Spleen (tissue), 13 donors: ENCODE measurements at places on chromosomes 7 and 10. TPM values are rescaled to one million over a fixed set of nuclear protein-coding genes. Genes with fewer than 3 reads are reported as not detected.

GRCh38 chr10:89171263-89171872 lies 35.7 kb downstream of the CH25H start:
- DNase-seq: no peak

Gene GRM3
- not detected for polyA plus RNA-seq

GRCh38 chr10:6763423-6763822 lies 183.3 kb upstream of the PRKCQ start:
- DNase-seq: no peak

DNA sequence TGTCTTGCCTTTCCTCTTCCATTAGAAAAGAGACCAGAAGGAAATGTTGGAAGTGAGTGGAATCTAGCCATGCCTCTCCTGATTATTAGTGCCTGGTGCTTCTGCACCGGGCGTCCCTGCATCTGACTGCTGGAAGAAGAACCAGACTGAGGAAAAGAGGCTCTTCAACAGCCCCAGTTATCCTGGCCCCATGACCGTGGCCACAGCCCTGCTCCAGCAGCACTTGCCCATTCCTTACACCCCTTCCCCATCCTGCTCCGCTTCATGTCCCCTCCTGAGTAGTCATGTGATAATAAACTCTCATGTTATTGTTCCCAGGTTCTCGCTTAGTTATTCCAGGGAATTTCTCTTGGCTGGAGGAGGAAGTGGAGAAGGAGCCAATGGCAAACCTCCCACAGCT lies 4.2 kb downstream of the TMEM176A start:
- no peak for DNase-seq

- DNase-seq: no peak
Measured at GRCh38 chr7:90931986-90932916, 332.0 kb upstream of the FZD1 start.

Gene DPP6
- polyA plus RNA-seq: 0.11 TPM

DNA sequence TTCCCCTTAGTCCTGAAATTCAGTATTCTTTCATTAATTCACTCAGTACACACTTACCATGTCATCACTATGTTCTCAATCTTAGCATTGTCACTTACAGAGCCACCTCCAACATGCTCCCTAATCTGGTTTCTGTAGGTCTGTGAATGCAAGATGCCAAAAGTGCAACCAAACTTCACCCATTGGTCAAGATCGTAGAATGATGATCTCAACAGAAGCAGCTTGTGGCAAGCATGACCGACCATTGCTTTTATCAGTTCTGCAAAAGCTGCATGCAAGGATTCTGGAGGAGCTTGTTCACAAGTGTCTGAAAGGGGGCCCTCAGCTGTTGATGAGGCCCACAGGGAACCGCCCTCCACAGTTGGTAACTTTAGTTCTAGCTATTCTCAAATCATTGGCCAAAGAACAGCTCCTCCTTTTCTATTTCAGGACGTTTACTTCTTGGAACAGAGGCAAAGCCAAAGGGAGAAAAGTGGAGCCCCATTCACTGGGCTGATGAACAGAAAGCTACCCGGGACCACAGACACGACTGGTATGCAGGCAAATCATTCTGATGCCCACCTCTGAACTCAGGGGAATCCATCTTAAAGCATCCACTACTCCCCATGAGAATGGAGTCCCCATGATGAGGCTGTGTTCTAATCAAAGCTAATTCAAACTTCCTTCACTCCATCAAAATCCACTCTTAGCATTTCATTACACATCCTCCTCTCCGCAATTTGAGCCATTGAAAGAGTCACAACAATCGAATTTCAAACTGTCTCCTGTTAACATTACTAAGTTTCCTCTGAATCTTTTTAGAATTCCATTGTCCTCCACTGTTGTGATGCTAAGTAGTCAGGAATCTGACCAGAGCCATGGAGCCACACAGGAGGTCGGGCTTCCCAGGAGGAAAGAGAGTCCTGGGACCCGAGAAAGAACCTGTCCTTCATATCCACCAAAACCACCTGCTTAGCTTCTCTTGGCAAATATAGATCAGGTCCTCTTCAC lies 13.9 kb downstream of the GRB10 start:
- DNase-seq: no peak

- no peak for DNase-seq
Measured at GRCh38 chr7:77950548-77950947, 152.0 kb downstream of the PHTF2 start.

DNA sequence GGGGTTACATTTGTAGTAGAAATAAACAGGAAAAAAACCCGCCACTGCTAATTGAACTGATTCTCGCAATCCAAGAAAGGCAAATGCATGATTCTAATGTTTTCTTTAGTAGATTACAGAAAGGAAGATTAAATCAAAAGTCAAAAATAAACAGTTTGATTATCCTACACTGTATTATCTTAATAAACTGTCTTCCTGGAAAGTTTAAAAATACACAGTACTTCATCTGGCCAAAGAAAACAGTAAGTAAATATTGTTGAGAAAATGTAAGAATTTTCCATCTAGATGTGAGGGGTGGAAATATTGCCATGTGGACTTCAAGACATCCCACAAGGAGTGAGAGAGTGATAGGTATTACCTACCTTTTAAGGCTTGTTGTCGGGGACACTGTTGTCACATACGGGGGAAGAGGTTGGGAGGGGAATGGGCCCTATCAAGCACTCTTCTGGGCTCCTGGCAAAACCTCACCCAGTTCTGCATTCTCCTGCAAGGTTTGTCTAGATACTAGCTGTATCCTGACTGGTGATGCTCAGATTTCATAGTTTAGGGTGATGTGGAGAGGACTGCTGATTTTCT lies 17.8 kb downstream of the GRK5 start:
- DNase-seq: no peak

GRCh38 chr10:22900841-22901601 lies 26.8 kb upstream of the ARMC3 start:
- DNase-seq: no peak

Gene CDC14C
- polyA plus RNA-seq: not detected

DNA sequence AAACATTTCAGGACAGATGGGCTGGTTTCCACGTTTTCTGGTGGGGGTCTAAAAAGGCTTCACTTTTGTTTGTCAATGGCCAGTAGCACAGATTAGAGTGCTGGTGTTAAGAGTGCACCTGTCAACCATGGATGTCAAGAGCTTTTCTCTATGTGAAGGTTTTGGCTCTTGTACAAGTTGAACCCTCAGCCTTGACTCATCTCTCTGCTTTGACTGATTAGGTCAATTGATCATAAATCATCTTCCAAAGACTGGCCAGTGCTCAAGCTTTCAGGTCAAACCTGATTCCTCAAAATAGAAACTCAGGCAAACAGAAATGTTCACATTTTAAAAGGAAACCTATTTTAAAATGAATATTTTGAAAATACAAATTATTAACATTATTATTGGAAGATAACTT lies 59.6 kb upstream of the SP4 start:
- no peak for DNase-seq

DNA sequence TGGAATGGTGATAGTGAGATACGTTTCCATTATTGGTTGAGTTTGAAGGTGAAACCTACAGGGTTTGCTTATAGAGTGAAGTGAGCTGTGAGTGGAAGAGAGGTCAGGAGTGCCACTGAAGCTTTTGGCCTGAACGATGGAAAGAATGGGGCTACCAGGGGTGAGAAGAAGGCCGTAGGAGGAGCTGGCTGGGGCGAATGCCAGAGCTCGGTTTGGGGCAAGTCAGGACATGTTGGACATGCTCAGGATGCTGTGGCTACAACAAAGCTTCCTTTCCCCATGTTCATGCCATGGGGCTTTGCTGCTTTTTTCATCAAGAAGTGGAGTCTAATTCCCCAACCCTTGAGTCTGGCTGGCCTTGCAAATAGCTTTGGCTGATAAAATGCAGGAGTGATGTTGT lies 253.7 kb downstream of the GLRX3 start:
- DNase-seq: no peak

DNA sequence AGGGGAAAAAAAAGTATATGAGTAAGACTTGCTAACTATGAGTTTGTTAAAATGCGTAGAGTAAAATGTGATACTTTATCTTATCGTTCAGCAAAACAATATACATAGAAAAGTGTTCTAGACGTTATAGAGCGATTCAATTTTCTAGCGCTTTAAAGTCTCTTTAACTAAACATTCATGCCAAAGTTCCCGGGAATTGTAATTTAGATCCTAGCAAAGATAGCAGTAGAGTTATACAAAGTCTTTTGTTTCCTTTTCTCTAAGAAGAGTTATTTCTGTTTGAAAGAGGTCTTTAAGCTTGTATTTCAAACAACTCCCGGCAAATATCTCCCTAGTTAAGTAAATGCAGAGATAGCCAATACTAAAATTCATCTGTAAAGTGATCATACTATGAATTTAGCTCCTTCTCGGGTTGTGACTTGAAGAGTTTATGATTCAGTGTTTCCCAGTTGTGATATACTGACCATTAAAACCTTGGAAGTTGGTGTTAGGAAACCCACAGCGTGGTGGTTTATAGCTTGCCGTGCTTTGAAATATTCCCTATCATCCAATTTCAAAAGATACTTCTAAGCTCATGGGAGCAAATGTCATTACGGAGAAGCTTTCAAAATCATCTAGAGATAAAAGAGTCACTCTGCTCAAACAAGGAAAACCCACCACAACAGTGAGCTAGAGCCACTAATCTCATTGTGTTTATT lies 171.7 kb downstream of the CSTF2T start:
- no peak for DNase-seq
